ENCODE measurements at places on chromosomes 7 and 10. TPM values are rescaled to one million over a fixed set of nuclear protein-coding genes. Genes with fewer than 3 reads are reported as not detected.

- H3K4me3 ChIP-seq: no peak overlapping the region
- H3K27me3 ChIP-seq: no peaks in the 10 kb centered on the region
- no peaks in the 10 kb centered on the region for H3K36me3 ChIP-seq
- no peak for DNase-seq
Measured at GRCh38 chr10:60189861-60190475, 199.7 kb downstream of the ANK3 start.

- H3K4me1 ChIP-seq: no peaks in the 10 kb centered on the region
- H3K36me3 ChIP-seq: peaks cover 3% of the 10 kb centered on the region
- no peak overlapping the region for H3K4me3 ChIP-seq
Measured at GRCh38 chr7:156194813-156195212, 382.6 kb upstream of the SHH start.

Gene CALML5
- total RNA-seq: not detected

Gene PTPN20
- not detected for total RNA-seq

- H3K36me3 ChIP-seq: no peaks in the 10 kb centered on the region
- H3K27ac ChIP-seq: no peak overlapping the region
- peaks cover 41% of the 10 kb centered on the region for H3K27me3 ChIP-seq
- H3K4me3 ChIP-seq: peak overlapping the region; percentile 66
- peaks cover 14% of the 10 kb centered on the region for H3K4me1 ChIP-seq
- DNase-seq: no peak
Measured at GRCh38 chr7:87473986-87474385, 1.5 kb downstream of the ABCB4 start.

Gene CDC14C
- total RNA-seq: 0.54 TPM

DNA sequence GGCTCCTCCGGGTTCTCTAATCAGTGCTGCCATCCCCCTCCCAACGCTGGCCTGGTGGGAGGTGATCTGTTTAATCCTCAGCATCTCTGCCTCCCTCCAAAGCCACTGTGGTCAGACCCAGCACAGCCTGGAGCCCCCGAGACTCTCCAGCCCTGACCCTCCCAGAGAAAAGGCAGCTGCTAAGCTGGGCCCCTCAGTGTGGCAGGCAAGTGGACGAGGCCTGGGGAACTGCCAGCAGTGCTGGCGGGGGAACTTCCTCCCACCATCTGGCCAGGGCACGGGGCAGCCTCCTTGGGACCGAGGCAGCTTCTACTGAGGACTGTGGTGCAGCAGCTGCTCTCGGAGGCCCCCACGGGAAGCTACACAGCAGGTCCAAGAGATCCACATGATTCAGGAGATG lies 51.1 kb downstream of the DPYSL4 start:
- no peaks in the 10 kb centered on the region for H3K4me1 ChIP-seq
- no peak overlapping the region for H3K4me3 ChIP-seq
- no peak overlapping the region for H3K27ac ChIP-seq
- no peaks in the 10 kb centered on the region for H3K36me3 ChIP-seq
- no peaks in the 10 kb centered on the region for H3K27me3 ChIP-seq
- no peak for DNase-seq

GRCh38 chr10:67869996-67870395 lies 14.5 kb upstream of the SIRT1 start:
- H3K4me1 ChIP-seq: peaks cover under 1% of the 10 kb centered on the region
- H3K4me3 ChIP-seq: no peak overlapping the region

- no peak overlapping the region for H3K27ac ChIP-seq
Measured at GRCh38 chr7:146002008-146002407, 114.6 kb upstream of the CNTNAP2 start.

Gene SLIT1
- 1.7 TPM for total RNA-seq

GRCh38 chr7:34011017-34011695 lies 105.8 kb downstream of the BMPER start:
- no peaks in the 10 kb centered on the region for H3K36me3 ChIP-seq
- no peak for DNase-seq
- peaks cover 11% of the 10 kb centered on the region for H3K4me1 ChIP-seq
- no peaks in the 10 kb centered on the region for H3K27me3 ChIP-seq
- no peak overlapping the region for H3K27ac ChIP-seq
- no peak overlapping the region for H3K4me3 ChIP-seq

DNA sequence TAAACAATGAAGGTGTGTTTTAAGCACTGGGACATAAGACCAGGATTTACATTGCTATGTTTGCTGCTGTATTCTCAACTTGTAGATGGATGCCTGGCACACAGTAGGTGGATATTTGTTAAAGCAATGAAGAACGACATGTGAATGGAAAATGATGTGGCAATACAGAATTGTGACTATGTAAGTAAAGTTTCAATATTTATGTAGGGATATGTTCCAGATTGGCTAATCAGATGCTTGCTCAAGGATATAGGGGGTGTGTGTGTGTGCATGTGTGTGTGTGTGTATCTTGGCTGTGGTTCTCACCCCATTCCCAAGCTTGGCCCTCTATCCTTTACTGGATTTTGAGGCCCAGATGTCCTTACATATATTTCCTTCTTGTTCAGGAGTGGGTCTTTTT lies 42.7 kb upstream of the LAMB1 start:
- H3K27ac ChIP-seq: no peak overlapping the region
- H3K4me1 ChIP-seq: no peaks in the 10 kb centered on the region

Measured in GM23338 (cell line).